ACHN (cell line): ENCODE measurements at places on chromosomes 7 and 10.

DNA sequence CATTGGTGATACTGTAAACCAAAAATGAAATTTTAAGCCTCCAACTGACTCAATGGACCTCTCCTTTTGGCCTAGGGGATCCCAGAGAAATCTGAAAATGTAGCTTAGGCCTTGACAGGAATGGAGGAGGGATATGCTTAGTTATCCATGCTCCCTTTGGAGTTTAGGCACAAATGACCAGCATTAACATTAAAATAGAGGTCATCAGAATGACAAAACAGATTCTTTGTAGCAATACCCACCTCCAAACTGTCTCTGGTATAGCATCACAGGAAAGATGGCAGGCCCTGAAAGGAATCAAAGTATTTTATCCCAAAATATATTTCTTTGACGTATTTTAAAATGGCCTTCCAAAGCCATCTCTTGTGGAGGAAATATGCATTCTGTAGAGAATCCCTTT lies 39.1 kb upstream of the LRRN3 start:
- no peak for DNase-seq

- DNase-seq: no peak
Measured at GRCh38 chr7:110871856-110872255, 219.1 kb upstream of the LRRN3 start.

DNA sequence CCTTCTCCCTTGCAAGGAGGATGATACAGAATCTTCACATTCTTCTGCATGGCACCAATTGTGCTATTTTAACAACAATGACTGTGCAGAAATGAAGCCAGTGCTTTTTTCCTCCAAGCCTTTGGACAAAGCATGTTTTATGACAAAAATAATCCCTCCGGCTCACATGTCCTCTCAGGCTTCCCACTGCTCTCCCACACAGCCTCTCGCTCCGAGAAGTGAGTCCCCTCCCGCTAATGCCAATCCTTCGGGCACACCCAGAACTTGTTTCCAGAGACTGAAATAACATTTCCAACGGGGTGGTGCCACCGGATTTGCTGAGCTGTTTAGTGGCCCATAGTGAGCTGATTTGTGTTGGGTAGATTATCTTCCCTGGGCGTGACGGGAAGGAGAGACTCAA lies 35.8 kb downstream of the RBM17 start:
- no peak for DNase-seq

DNA sequence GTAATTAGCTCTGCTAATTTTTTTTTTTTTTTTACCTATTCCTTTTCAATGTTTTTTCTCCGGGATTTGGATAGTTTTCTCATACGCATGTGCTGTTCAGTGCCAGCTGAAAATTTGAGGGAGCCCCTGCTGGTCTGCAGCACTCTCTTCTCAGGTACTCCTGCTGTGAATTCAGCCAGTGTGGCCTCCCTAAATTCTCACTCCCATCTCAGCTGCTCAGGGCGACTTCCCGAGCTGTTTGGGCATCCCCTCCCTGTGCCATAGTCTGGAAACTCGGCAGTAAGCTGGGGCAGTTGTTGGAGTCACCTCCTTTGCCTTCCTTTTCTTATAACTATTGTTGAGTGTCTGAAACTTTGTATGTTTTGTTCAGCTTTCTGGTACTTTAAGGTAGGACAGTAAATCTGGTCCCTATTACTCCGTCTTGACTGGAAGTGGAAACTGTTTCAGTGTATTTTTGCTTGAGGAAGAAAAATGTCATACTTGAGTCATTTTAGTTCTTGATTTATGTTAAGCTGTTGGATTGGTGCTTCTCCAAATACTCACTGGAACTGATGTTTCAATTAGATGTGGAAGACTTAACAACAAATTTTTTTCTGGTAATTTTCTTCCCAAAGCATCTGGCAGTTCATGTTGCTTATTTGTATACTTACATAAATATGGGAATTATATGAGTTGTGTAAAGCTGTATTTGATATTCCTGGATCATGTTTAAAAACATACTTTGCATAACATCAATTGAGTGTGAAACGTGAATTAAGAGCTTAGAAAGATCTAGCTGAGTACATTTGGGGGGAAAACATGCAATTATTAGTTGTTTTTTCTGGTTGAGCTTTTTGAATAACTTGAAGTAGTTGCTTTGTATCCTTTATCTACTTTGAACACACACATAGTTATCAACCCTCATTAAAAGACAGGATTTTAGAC lies 33.7 kb downstream of the MINPP1 start:
- no peak for DNase-seq

DNA sequence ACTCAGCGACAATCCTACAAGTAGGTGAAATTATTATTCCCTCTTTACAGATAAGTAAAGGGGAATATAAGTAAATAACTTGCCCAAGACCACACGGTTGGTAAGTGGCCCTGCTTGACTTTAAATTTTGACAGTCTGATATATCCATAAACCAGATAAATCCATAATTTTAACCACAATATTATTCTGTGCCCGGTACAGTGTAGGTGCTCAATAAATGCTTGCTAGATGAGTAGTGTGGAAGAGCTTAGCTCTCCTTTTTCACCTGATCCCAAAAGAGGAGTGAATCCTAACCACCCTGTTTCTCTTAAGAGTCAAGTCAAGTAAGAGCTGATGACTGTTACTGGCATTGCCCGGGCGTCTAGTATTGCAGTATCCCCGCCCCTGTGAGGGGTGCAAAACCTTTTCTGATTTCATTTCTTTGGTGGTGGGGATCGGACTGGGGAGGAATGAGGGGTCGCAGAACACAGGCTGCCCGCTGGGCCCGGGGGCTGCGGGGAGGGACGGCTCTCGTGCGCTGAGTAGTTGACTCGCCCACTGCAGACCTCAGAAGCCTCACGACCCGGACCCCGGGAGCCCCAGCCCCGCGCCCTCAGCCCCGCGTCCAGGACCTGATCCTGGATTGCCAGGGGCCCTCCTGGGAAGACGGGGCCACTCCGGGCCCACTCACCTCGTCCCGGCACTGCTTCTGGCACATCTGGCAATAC lies 490 bp downstream of the KIN start:
- DNase-seq: peak; percentile 4

GRCh38 chr7:70759674-70760073 lies 372.3 kb upstream of the GALNT17 start:
- DNase-seq: no peak

GRCh38 chr10:75540357-75540966 lies 109.0 kb downstream of the LRMDA start:
- no peak for DNase-seq

DNA sequence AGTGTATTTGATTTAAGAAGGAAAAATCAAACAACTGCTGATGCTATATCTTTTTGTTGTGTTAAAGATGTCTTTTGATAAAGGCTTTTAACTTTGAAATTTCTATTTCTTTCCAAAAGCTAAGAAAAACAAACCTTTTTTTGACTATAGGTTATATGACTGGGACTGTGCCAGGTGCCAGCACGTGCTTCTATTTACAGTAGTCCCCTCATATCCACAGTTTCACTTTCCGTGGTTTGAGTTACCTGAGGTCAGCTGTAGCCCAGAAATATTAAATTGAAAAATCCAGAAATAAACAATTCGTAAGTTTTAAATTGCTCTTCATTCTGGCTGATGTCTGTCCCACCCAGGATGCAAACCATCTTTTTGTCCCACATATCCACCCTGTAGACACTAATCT lies 104.3 kb downstream of the BBS9 start:
- DNase-seq: no peak

DNA sequence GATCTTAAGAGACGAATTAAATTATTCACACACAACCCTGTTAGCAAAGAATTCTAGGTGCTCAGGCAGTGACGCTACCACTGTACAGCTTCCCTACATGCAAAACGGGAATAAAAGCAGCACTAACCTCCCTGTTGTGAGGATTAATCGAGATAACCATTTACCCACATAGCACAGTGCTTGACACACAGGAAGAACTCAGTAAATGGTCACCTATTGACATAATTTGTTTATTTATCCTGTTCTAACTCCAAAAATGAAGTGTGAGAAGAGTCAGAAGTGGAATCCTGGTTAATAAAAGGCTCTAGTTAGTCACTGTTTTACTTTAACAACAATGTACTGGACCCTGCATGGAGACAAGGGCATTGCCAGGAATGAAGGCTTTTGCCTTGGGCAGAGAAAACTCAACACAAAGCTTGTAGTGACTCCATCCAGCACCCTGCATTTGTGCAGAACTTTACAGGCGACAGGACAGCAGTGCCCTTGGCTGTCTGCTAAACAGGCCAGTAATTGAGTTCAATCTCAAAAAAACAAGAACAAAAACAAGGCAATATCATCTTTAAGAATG lies 103.8 kb downstream of the SORBS1 start:
- DNase-seq: peak; percentile 49

DNA sequence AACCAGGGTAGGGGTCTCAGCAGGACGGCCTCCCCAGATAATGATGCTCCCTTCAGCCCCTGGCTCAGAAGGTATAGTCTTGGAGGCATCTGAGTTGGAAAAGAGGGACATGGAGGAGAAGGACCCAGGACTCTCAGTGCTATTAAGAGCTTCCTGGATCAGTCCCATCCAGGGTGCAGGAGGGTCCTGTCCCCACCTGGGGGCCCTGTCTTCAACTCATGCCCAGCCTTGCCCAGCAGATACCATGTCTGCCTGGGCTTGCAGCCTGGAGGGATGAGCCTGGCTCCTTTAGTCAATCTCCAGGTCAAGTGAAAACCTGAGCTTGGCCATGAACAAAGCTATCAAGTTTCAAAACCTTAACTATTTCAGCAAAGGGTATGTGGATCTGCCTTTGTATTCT lies 67.6 kb downstream of the PRTFDC1 start:
- DNase-seq: no peak

DNA sequence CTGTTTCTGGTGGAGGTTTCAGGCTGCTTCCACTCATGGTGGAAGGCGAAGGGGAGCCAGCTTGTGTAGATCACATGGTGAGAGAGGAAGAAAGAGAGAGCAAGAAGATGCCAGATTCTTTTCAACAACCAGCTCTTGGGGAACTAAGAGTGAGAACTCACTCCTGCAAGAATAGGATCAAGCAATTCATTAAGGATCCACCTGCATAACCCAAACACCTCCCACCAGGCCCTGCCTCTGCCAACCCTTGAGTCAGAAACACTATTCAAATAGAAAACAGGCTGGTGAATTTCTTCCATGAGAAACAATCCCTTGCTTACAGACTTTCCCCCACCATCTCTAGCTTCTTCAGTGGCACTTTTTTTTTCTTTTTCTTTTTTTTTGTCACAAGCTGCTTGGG lies 317.2 kb downstream of the GPR158 start:
- no peak for DNase-seq

DNA sequence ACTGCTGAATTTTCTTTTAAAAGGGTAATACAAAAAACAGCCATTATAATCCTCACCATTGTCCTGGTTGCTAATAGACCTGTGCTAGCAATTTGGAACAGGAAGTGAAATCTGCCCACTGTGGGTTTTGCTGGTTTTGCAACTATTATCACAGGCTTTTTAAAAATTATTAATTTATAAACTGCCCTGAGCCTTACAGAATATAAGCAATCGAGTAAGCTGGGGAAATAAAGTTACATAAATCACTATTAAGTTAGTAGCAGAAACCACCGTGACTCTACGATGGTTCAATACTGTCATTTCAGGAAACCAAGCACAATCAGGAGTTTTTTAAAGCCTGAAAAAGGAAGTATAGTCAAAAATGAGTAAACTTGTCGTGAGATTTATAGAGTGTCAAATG lies 62.3 kb downstream of the TMEM26 start:
- no peak for DNase-seq
